ENCODE measurements at places on chromosomes 1 and 21.

- no peak for DNase-seq
Observed at GRCh38 chr21:44466996-44467858, 11.9 kb downstream of the LRRC3 start.

- DNase-seq, result no peak
Observed at GRCh38 chr21:39927304-39927886, 60.2 kb downstream of the PCP4 start.

- DNase-seq, result no peak
Observed at GRCh38 chr1:1307261-1307922, 338 bp downstream of the ACAP3 start.

- DNase-seq, result no peak
Observed at GRCh38 chr1:212447478-212447877, 14.8 kb downstream of the NENF start.

DNA sequence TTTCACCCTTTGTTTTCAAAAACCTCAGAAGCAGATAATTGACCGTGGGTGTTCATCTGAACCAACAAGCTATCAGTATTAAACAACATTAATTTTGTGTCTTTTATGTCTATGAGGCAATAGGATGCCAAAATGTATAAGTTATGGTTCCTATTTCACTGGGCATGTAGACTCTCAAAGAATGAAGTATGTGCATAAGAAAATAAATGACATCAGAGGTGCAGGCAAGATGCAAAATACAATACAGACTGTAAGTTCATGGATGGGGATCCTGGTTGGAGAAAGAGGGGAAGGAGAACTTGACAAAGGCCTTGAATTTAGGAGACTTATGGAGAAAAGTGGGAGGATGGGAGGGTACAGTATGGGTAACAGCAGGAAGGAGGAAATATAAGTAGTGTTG lies 23.4 kb upstream of the POU2F1 start:
- DNase-seq, result no peak

DNA sequence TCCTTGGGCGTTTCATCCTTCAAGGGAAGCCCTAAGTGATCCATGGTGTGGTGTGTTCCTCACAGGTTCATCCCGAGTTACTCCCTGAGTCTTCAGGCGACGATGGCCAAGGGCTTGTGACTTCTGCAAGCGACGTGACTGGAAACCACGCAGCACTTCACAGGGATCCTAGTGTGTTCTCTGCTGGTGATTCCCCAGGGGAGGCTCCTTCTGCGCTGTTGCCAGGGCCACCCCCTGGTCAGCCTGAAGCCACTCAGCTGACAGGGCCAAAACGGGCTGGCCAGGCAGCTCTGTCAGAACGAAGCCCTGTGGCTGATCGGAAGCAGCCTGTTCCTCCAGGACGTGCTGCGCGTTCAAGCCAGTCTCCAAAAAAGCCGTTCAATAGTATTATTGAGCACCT lies 71.5 kb downstream of the VPS26C start:
- DNase-seq, result no peak

- no peak for DNase-seq
Observed at GRCh38 chr1:201332021-201332420, 45.5 kb downstream of the TNNT2 start.

DNA sequence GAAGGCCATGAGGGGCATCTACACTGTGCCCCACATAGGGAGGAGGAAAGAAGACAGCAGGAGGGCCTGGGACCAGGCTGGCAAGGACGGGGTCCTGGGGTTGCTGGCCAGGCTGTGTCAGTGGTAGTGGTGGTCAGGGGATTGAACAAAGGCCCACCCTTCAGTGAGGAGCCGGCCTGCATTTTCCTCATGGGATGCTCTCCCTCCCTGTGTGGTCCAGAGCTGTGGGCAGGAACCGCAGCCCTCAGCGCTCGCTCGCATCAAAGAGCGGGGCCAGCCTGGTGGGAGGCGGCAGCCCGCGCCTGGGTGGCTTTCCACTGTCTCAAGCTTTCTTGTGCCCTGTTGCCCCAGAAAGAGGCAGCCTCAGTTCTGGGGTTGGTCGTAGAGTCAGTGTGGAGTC lies 24.8 kb downstream of the LHX4 start:
- DNase-seq, result no peak

- no peak for DNase-seq
Observed at GRCh38 chr1:17538428-17539117, 925 bp upstream of the ARHGEF10L start.

- DNase-seq, result no peak
Observed at GRCh38 chr1:204479387-204480136, 15.0 kb downstream of the PIK3C2B start.

- no peak for DNase-seq
Observed at GRCh38 chr1:221503268-221503667, 238.6 kb downstream of the DUSP10 start.
